ENCODE measurements at places on chromosomes 7 and 10.

GRCh38 chr7:121002757-121003200, 14.3 kb downstream of the CPED1 start:
- DNase-seq = no peak

DNA sequence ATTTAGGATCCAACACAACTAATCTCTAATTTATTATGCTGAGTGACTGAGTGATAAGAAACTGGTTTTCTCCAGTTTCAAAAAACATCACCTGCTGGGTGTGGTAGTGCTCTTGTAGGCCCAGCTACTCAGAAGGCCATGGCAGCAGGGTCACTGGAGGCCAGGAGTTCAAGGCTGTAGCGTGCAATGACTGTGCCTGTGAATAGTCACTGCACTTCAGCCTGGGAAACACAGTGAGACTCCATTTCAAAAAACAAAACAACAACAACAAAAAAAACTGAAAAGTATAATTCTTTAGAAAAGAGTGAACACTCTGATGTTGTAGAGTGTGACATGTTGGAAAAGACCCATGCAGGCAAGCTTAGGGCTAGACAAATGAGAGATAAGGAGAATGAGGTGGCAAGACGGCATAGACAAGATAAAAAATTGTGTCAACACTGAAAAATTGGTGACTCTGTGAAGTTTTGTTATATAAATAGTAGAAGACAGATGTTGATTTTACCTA, 150.1 kb upstream of the GPR22 start:
- no peak for DNase-seq

DNA sequence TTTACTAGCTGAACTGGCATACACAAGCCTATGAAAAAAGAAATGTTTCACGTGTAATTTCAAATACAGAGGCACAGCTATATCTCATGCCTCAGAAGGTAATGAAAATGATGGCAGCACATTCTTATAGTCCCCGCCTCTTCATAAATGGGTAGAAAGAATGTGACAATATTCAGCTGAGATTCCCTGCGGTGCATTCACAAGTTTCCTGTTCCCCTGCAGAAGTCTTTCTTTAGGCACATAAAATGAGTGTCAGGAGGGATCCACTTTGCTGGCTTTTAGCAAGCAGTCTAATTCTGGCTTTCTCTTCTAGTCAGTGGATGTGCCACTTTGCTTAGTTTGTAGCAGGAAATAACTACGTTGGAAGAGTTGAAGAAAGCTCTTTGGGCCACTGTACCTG, 56.1 kb downstream of the DGKB start:
- no peak for DNase-seq

- no peak for DNase-seq
These were observed 72.2 kb downstream of the CH25H start for GRCh38 chr10:89134963-89135362.

GRCh38 chr10:44280226-44281014, 104.5 kb downstream of the CXCL12 start:
- no peak for DNase-seq

DNA sequence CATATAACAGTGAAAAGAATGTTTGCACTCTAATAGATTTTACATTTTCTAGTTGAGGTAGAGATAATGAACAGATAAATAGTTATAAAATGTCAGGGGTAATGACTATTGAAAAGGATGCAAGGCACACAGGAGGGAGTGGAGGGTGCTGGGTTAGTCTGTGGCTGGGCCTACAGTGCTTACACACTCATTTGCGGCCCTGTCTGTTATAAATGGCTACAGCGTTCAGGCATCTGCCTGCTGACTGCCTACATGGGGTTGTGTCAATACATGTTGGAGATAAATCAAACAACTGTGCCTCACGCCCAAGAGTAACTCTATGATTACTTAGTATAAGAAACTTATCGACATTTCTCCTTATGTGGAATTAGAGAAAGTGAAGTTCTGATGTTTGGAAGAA, 313.3 kb downstream of the ACTR3B start:
- no peak for DNase-seq

- DNase-seq = no peak
These were observed 85.0 kb upstream of the ZNF800 start for GRCh38 chr7:127477295-127478023.

DNA sequence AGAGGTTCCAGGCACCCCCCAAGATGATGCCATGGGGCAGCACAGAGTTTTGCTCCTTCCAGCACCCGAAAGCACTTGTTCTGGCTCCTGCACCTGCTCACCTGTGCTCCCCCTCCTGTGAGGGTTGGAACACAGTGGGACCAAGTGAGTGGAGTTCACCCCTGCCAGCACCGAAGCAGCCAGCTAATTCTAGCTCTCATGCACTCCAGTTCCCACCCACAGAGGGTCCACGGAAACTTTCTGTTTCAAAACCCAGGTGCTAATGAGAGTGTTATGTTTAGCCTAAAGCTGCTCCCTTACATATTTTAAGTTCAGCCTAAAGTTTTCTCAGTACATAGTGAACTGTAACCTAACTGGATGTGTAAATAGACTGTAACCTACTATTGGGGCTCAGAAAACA, 42.6 kb upstream of the SLC35G1 start:
- DNase-seq = no peak

DNA sequence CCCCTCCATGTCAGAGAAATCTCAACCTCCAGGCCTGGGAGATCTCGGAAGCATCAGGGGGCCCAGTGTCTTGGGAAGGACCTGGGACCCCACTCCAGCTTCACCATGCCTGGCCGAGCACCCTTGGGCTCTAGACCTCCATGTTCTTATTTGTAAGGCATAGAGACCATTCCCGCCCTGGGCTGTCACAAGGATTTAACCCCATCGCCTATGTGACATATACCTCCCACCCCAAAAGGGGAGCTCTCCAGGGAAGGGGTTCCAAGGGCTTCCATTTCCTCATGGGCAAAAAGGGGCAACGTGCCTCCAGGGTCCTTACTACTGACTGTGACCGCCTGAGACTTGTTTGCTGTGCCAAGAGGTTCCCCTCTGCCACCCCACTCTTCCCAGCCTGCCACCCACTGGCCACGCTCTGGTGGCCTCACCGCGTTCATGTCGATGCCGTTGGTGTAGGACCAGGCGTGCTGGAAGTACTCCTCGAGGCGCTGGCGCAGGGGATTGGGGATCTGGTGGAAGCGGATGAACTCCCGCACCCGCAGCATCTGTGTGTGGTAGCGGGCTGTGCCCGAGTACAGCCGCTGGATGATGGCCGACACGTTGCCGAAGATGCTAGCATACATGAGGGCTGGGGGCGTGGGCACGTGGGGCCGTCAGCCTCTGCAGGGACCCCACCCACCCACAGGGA, 27.5 kb downstream of the KCNH2 start:
- no peak for DNase-seq

DNA sequence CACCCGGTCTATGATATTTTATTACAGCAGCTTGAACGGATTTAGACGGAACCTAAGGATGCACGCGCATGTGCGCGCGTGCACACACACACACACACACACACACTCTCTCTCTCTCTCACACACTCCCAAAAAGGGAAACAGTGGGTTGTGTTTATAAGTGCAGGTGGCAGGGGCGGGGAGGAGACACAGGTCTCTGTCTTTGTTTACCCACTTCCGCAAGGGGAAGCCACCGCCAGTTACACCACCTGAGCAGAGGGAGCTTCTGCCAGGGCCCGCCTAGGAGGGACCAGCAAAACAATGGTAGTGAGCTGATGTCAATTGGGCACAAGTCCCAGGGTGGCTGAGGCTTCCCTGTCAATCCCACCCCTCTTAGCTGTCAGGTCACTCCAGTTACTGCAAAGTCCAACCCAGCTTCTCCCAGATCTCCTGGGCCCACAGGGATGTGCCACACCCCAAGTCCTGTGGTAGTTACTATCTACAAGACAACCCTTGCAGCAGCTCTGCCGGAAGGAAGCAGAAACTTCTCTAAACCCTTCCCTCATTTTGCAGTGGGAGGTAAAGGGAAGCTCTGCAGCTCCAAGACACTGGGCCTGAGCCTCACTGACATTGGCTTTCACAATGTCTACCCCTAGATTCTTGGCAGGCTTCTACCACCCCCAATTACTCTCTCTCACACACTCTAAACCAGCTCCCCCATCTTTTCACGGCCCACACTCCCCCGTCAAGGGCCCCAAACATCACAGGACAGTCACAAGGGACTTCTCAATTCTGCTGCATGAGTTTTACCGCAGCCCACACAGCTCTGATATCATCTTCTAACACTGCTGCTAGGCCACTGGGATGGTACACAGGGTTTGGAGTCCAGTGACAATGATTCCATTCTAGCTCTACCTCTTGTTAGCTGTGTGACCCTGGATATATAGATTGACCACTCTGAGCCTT, 17.6 kb downstream of the ANXA11 start:
- DNase-seq = peak; percentile 94

DNA sequence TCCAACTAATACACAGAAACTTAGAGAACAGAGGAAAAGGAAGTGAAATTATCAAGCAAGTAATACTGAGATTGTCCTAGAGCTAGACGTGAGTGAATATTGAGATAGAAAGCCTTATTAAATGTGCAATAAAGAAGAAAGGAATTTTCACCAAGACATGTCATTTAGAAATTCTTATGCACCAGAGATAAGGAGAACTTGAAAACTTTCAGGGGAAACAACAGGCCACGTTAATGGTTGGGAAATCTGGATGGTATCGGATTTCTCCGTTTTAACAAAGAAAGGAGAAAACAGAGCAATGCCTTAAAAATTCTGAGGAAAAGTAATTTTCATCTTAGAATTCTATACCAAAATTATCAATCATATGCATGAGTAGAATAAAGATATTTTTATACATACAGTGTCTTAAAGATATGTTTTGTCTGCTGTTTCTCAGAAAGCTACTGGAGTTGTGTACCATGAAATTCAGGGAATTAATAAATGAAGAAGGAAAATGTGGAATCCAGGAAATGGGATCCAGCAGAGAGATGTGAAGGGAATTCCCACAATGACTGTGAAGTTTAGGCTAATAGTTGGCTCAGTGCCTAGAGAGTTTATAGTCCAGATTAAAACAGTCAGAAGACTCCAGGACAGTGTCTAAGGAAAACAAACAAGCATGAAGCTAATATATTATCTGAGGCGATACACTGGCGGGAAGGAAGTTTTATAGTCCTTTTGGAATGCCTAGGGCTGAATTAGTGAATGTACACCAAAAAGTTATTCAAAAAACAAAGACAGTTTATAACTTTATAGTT, 159.5 kb downstream of the PPP1R9A start:
- DNase-seq = no peak

DNA sequence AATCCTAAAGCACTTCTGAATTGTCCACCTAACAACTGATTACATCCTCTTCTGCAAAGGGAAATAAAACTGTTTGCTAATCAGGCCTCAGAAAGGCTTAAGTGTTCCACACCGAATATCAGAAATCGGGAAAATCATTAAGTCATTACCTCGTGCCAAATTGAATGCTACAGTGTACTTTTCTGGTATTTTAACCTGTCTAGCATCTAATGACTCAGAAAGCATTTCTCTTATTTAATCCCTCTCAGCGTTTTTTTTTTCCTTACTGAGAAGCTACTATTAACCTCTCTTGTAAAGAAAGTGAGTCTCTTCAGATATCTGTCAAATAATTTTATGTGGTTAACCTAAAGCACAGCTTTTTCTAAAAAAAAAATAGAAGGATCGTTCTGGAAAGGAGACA, 28.6 kb downstream of the VIM start:
- no peak for DNase-seq

- no peak for DNase-seq
These were observed 14.6 kb upstream of the ST7 start for GRCh38 chr7:116938678-116939077.

DNA sequence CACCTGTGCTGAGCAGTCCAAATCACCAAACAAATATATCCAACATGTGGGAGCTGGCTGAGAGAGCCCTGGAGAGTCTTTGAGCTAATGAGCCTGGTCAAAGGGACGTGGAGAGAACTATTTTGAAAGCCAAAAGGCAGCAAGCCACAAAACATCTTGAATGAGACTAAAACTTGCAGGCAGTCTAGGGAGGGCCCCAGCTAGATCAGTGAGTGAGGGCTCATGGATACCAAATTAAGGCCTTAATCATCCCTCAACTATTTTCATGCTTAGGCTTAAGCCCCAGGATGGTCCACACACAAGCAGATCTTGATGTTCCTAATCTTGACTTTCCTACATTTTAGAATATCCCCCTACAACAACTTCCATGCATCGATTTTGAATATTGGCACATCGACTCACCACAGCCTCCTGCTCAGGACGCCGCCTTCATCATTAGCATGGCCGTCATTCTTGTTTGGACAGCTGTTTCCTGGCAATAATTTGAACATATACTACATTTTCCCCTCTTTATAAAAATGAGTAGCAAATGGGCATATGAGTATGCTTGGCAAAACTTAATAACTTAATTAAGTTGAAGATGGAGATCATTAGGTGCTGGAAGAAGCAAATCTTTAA, 86.9 kb upstream of the ADAM12 start:
- no peak for DNase-seq

- no peak for DNase-seq
These were observed 368.4 kb upstream of the PODXL start for GRCh38 chr7:131924857-131925256.

- no peak for DNase-seq
These were observed 241.3 kb upstream of the MYO3A start for GRCh38 chr10:25692761-25693160.

- no peak for DNase-seq
These were observed 2.0 kb downstream of the IFRD1 start for GRCh38 chr7:112452102-112452888.

DNA sequence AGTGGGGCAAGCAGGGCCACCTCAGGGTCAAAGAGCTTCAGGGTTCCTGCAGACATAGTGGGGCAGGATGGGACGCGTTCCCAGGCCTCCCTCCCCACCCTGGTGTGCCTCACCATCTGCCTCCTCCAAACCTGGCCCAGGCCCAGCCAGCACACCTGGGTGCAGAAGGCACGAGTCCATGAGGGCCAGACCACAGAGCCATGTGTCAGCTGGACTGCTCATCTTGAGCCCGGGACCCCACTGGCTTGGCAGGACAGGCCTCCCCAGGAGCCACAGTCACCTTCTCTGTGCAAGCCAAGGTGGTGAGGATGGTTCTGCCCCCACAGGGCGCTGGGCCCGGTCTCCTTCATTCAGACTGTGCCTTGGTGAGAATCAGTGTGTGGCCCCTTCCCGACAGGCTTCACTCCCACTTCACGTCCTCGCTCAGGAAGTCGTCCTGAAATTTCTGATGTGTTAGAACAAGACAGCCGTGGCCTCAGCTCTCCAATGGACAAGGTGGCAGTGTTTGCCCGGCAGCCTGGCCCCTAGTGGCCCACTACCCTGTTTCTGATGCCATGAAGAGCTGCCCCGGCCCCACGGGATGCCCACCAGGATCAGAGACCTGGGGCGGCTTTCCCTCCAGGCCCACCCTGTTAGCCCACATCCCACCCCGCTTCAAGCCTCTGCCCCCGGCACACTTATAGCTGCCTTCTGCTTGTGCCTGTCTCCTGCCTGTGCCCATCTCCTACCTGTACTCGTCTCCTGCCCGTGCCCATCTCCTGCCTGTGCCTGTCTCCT, 59.6 kb upstream of the EBF3 start:
- no peak for DNase-seq

GRCh38 chr10:17240616-17241015, 12.6 kb downstream of the VIM start:
- no peak for DNase-seq

Measured in activated CD8-positive, alpha-beta memory T cell treated with anti-CD3 and anti-CD28 coated beads, Interleukin-2, amount 10 ng/mL, durations not matched to agents 7 days and 5 days (primary cell).